ENCODE measurements at places on chromosomes 2 and 18.

- peak; percentile 70 for DNase-seq
Observed at GRCh38 chr2:54606393-54606958, 117.0 kb upstream of the EML6 start.

DNA sequence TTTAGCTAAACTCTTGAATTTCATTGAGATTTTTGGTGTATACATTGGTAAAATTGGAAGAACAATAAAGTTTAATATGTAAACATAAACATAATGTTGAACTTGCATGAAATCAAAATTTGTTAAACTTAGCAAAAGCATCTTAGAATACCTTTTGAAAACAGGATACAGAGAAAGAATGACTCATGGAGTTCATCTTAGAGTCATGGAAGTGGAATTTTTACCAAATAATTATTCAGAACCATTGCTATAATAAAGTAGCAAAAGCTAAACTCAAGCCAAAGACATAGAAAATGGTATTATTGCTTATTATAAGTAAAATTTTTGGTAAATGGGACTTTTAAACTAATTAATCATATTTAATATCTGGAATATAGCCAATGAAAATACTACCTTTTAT lies 841.6 kb upstream of the SLC39A10 start:
- no peak for DNase-seq

DNA sequence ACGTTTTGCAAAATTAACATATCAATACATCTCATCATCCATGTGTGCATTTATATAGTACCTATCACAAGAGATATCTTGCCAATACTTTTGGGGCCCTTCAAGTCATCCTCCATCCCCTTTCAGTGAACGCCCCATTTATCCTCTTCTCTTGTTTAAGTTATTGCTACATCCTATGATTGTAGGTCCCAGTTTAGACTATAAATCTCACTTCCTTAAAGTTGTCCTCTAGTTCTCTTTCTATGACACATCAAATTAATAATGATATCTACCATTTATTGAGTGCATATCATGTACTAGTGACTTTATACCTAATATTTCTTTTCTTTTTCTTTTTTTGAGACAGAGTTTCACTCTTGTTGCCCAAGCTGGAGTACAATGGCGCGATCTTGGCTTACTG lies 28.8 kb upstream of the FBXO11 start:
- no peak for DNase-seq

DNA sequence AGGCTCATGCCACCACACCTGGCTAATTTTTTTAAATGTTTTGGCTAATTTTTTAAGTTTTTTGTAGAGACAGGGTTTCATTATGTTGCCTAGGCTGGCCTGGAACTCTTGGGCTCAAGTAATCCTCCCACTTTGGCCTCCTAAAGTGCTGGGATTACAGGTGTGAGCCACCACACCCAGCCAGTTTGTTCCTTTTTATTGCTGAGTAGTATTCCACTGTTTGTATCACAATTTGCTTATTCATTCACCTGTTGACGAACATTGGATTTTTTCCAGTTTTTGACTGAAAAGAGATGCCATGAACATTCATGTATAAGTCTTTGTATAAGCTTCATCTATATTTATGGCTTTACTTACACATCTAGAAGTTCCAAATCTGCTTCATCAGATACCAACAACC lies 5.3 kb downstream of the SOS1 start:
- no peak for DNase-seq

DNA sequence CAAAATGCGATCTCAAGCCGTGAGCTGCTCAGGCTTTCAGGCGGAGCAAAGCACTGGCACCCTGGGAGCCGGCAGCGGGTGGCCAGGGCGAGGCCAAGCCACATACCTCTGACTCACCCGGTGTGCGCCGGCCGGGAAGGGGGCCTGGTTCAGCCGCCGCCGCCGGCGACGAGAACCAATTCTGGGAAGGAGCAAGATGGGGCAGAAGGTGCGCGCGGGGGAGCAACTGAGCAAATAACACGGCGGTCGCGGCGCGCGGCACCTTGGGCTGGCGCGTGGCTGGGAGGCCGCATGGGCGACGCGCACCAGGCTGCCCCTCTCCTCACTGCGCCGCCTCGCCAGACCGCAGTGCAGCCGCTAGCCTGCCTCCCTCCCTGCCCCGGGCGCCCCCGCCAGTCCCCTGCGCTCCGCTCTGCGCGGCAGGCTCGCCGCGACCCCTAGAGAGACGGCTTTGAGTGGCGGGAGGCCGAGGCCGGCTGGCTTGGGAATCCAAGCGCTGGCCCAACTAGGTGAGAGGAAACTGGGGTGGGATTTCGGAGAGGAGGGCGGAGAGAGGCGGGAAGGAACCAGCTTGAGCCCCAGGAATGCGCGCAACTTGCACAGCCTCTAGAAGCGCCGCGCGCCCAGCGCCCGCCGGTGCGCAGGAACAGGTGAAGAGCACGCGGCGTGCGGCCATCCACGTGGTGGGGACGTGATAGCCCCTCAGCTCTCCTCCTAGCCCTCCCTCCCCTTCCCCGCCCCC lies 3.2 kb downstream of the NRP2 start:
- DNase-seq, result peak; percentile 39

DNA sequence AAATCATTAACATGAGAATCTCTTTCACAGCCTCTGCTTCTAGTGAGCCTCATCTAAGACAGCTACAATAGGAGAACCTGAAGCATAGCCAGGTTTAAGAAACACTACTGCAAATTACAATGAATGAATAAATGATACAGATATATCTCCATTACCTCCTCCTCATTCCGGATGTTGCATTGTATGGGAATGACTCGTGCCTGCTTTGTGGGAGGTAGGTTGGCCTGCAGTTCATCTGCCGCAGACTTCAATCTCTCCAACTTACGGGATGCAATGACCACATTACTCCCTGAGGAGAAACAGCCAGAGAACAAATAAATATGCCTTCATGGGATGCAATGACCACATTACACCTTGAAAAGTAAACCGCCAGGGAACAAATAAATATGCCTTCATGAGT lies 15.4 kb downstream of the PECR start:
- no peak for DNase-seq

DNA sequence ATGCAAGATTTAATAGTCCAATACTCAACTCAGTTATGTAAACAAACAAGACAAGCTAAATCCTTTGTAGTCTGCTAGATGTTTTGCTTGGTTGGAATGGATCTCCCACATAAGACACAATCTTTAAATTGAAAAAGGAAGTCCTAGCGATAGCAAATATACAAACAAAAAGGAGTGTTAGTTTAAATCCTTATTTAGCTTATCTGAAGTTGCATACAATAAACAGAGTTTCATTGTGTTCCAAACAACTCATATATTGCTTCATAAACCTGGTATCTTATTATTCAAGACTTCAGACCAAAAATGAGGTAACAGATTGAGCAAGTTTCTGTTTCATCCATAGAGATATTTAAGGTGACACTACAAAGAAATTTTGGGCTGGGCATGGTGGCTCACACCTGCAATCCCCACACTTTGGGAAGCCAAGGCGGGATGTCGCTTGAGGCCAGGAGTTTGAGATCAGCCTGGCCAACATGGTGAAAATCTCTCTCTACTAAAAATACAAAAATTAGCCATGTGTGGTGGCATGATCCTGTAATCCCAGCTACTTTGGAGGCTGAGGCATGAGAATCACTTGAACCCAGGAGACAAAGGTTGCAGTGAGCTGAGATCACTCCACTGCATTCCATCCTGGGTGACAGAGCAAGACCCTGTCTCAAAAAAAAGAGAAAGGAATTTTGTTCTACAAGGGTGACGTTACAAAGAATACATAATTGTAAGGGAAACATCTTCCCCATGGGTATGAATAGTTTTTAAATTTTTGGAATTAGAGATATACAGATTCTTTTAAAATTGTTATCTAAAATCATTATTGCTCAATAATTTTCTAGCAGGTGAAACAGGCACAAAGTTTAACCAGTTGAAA lies 150.5 kb upstream of the L3MBTL4 start:
- no peak for DNase-seq

GRCh38 chr2:224401641-224402342 lies at the start of gene FAM124B:
TSS of gene FAM124B (minus strand) at chr2:224402107. CDS start at chr2:224401768, 339 bp downstream.
- DNase-seq, result peak; percentile 52
